Activated CD8-positive, alpha-beta T cell treated with anti-CD3 and anti-CD28 coated beads for 36 hours (primary cell): ENCODE measurements at places on chromosomes 7 and 10.

DNA sequence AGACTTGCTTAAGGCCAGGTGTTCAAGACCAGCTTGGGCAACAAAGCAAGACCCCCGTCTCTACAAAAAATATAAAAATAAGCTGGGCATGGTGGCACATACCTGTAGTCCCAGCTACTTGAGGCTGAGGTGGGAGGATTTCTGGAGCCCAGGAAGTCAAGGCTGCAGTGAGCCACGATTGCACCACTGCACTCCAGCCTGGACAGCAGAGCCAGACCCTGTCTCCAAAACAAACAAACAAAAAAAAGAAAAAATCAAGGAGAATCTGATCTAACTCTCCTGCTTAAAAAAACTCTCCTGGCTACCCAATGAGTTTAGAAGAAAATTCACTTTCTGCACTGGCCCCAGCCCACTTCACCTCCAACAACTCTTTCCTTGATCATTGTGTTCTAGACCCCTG lies 1.9 kb upstream of the KPNA7 start:
- no peak for DNase-seq

GRCh38 chr10:29377333-29377961 lies 88.6 kb downstream of the LYZL1 start:
- peak; percentile 4 for DNase-seq

DNA sequence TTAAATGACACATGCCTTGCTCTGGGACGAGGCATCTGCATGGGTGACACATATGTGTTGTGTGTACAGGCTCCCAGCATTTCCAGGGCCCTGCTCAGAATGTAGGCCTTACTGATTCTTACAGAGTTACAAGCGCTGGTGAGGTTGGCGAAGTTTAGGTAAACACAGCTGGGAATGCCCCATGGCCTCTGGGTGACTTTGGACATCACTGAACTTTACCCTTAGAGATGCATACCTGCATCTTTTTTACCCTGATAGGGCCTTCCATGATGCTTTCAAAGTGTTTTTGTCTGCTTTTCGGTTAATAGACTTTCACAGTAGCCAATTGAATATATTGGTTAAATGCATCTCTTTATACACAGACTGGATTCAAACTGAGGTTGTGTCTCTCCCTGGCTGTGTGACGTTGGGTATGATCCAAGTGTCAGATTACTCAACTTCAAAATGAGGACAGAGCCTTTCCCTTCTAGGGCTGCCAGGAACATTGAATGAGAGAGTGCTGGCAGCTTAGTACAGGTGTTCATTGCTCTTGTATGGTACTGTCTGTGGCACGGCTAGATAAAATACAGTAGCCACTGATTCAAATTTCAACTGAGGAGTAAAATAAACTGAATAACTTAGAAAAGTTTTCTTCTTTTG lies 29.5 kb downstream of the EGFR start:
- no peak for DNase-seq

DNA sequence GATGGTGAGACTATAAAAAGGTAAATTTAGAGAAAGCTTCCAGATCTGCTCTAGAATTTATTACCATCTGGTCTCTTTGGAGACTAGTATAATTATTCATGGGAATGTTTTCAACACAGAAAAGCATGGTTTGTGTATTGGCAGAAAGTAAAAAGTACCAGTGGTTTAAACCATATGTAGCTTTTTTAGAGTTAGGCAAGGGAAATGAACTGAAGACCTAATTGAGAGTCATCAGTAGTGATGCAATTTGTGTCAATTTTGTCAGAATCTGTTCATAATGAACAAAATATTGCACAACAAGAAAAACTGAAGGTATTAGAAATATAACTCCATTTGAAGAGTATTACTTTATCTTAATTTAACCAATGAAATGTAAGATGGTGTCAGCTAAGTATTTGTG lies 181.4 kb downstream of the ADK start:
- no peak for DNase-seq

GRCh38 chr10:26486990-26487850 lies 49.1 kb downstream of the APBB1IP start:
- peak; percentile 90 for DNase-seq

GRCh38 chr7:2477447-2478398 lies 1.5 kb upstream of the GRIFIN start:
- DNase-seq: peak; percentile 82

DNA sequence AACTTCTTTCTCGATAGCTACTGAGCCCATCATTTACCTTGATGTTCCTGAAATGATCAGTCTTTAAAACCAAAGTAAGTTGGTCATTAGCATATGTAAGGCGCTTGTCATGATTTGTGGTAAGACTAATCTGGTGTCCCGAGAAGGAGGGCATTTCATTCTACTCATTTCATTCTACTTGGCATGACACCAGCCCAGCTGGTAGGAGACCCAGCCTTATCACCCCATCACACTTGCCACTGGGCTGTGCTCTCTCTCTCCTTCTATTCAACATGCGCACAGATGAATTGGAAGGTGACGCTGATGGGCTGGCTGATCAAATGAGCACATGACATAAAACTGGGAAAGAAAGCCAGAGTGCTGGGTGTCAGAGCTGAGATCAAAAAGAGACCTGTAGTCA lies 65.7 kb downstream of the CRTAC1 start:
- no peak for DNase-seq

- DNase-seq: no peak
These were observed 18.5 kb downstream of the PARP12 start for GRCh38 chr7:140044251-140044650.

DNA sequence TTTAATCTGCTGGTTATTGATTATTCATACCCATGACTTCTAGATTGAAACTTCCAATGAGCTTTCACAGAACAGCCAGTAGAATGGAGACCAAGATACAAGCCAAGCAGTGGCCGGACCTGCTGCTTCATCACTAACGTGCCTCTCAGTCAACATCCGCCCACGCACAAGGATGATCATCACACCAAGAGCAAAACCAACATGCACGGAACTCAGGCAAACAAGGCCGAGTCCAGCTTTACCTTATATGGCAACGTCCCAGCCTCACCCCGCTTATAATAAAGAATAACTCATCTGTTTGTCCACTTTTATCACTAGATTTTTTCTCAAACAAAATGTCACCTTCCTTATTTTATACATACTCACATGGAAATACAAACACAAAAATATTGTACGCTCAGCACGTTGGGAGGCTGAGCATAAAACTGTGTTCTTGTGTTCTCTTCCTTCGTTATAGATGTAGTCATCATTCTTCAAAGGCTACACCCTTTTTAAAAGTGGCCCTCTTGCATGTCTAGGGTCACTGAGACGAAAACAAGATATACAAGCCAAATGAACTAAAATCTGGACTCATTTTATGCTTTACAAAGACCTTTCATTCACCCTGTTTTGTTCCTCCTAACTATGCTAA lies 122.7 kb downstream of the SFMBT2 start:
- peak; percentile 31 for DNase-seq

GRCh38 chr10:78017856-78018255 lies 11.5 kb downstream of the POLR3A start:
- no peak for DNase-seq

GRCh38 chr10:7231509-7232414 lies 179.1 kb downstream of the SFMBT2 start:
- no peak for DNase-seq

- DNase-seq: no peak
These were observed 14.2 kb upstream of the MKI67 start for GRCh38 chr10:128140425-128140824.

GRCh38 chr7:75694638-75695399 lies 43.9 kb downstream of the HIP1 start:
- DNase-seq: no peak
